ENCODE measurements at places on chromosomes 6 and 20.
A peak's percentile ranks its signal among the peaks of the same experiment; 100 is the strongest.

DNA sequence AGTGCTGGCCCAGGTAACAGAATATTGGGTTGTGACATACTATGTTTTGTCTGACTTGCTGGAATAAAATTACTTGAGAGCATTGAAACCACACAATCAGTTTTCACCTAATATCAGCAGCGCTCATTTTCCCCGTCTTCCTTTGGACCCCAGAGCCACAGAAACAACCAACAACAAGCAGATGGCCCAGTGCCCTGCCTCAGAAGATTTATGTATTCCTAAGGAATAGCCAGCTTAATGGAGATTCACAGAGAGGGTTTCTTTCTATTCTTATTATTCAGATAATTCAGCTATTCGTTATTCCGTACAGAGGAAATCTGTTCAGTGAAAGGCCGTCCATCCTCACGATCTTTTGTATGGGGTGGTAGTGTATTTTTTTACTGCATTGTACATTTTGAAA, 154.8 kb downstream of the TMEM242 start:
- DNase-seq = no peak

- no peak for DNase-seq
Measured at GRCh38 chr6:116405138-116405537, 34.4 kb downstream of the DSE start.

GRCh38 chr20:9506280-9506821, 8.0 kb upstream of the LAMP5 start:
- no peak for DNase-seq

DNA sequence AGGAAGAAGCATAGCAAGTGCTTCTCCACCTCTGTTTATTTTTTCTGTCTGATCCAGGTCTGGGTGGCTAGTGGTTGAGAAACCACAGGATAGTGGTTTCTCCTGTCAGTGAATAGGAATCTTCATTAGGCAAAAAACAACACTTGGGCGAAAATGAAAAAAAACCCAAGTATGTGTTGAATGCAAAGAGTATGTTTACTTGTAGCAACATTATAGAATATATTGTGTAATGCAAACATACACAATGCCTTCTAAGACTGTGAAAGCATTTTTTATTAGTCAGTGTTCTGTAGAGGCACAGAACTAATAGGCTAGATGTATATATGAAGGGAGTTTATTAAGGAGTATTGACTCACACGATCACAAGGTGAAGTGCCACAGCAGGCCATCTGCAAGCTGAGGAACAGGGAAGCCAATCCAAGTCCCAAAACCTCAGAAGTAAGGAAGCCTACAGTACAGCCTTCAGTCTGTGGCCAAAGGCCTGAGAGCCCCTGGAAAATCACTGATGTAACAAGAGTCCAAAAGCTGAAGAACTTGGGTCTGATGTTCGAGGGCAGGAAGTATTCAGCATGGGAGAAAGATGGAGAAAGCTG, 111.1 kb downstream of the UST start:
- DNase-seq = no peak

- no peak for DNase-seq
Measured at GRCh38 chr6:11209369-11209768, 23.1 kb downstream of the NEDD9 start.

- no peak for DNase-seq
Measured at GRCh38 chr6:162533009-162533400, 194.6 kb downstream of the PRKN start.

- no peak for DNase-seq
Measured at GRCh38 chr6:55557146-55557545, 21.8 kb downstream of the HMGCLL1 start.

DNA sequence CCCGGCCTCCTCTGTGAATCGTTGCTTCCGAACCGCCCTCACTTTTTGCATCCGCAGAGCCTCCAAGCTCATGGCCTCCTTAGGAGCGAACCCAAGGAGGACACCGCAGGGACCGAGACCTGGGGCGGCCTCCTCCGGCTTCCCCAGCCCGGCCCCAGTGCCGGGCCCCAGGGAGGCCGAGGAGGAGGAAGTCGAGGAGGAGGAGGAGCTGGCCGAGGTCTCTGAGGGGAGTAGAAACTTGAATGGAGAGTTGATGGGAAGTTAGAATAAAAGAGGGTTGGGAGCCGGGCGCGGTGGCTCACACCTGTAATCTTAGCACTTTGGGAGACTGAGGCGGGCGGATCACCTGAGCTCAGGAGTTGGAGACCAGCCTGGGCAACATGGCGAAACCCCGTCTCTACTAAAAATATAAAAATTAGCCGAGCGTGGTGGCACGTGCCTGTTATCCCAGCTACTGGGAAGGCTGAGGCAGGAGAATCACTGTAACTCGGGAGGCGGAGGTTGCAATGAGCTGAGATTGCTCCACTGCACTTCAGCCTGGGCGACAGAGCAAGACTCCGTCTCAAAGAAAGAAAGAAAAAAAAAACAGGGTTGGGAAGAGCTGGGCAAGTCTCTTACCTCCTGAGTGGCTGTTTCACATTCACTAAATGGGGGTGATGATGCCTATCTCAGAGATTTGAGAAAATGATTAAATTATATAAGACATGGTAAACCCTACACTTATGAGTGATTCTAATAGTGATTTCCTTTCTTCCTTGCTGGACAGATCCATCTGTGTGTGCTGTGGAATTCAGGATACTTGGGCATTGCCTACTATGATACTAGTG, 805 bp downstream of the MSH5 start:
- peak; percentile 58 for DNase-seq

DNA sequence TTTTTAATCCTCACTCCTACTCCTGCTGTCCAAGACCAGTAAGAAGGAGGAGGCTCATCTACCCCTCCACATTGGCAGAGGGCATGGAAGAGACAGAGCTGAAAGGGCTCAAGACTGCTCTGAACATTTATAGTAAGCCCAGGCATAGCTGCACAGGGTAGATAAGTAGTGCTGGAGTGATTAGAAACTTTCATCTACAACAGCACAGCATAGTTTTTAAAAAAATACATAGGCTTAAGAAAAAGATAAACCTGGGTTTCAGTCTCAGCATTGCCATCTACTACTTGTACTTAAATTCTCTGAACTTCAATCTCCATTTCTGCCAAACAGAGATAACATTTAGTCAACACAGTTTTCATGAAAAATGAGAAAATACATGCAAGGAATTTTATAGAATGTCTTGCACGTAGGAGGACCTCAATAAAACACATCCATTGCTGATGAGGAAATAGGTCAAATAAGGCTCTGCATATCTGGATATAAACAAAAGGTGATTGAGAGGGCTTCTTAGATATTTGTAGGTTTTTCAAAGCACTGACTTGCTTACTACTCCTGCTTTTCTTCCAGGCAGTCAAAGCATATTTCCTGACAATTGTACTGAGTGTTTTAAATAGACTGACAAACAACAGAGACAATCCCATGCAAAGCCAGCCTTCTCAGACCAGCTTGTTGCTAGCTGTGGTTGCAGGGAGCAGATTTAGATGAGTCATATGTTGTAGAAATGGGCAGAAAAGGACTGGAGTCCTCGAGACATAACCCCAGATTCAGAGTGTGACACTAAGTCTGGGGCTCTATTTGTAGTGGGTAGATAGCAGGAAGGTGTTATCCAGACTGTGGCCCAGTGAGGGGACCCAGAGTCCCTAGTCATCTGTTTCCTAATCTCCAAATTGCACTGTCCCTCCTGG, 107.4 kb upstream of the TAB2 start:
- DNase-seq = no peak

DNA sequence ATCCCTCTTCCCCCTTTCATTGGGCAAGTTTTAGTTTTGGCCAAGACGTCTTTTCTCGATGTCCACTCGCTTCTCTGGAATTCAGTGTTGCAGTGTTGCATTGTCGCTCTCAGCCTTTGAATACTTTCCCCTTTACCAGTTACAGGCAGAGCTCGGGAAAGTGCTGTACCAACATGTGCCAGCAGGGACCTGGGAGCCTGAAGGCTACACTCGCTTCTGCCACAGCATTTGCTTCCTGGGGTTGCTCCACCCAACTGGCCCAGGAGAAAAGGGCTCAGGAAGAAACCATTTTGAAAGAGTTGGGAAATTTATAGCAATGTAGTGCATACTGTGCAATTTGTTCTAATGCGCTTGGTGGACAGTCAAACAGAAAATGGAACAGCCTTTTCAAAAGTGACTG, 78.6 kb downstream of the LINC00237 start:
- DNase-seq = no peak

- DNase-seq = no peak
Measured at GRCh38 chr6:110563711-110564110, 87.3 kb upstream of the SLC22A16 start.

DNA sequence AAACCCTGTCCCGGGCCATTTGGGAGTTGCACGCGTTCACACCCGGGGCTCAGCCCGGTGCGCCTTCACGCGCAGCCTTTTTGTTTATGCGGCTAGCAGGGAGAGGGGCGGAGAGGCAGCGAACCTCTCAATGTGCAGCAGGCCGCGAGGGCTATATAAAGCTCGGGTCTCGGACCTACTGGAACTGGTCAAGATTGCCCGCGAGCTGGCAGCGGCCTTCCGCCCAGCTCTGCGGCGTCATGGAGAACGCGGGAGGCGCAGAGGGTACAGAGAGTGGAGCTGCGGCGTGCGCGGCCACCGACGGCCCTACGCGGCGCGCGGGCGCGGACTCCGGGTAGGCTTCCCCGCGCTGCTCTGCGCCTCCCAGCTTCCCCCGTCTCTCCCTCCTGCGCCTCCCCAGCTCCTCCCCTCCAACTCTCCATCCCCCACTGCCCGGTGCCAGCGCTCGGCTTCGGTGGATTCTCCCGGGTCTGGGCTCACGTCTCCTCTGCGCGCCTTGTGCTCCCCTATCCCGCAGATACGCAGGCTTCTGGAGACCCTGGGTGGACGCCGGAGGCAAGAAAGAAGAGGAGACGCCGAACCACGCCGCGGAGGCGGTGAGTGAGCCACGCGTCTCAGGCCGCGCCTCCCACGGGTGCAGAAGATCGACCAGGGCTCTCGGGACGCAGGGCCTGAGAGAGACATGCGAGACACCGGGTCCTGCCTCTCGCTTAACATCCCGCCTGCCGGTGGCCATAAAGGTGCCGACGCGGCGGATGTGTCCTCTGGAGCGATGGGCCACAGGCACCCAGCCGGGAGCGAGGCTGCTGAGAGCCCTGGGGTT, at the start of gene RIPPLY2:
TSS of gene RIPPLY2 (plus strand) at position 183 of the 823 bp plus-strand sequence. CDS start at position 240, 57 bp downstream.
- DNase-seq = peak; percentile 31

- no peak for DNase-seq
Measured at GRCh38 chr6:131523988-131524673, 48.9 kb upstream of the ARG1 start.

DNA sequence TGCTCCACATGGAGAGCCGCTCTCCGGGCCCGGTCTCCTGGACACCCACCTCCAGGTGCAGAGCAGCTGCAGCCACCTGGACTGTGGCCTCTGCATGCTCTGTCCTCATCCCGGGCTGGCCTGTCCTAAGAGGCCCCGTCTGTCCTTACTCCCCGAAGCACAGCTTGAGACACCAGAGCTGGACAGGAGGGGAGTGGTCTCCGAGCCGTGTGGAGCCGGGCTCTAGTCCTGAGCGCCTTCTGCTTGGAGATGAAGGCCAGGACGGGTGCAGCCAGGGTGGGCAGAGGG, 6.7 kb upstream of the NTSR1 start:
- no peak for DNase-seq

- no peak for DNase-seq
Measured at GRCh38 chr6:150773969-150774368, 91.5 kb upstream of the MTHFD1L start.

DNA sequence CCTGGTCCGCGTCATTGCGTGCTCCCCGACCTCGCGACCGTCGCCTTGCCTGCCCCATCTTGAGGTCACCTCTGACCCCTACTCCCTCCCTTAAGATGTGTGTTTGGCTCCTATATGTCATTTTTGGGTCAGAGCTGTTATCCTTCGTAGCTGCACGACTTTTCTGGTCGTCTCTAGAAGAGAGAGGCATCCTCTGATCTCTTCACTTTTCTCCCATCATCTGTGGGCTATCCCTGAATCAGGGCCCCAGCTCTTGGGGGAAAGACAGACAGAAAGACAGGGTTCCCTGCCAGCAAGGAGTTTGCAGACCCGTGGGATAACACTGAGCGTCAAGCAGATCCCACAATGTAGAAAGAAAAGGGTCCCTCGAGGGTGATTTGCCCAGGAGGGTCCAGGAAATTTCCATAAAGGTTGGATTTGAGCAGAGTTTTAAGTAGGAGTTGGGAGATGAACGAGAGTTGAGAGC, 555 bp downstream of the FAM120B start:
- no peak for DNase-seq

DNA sequence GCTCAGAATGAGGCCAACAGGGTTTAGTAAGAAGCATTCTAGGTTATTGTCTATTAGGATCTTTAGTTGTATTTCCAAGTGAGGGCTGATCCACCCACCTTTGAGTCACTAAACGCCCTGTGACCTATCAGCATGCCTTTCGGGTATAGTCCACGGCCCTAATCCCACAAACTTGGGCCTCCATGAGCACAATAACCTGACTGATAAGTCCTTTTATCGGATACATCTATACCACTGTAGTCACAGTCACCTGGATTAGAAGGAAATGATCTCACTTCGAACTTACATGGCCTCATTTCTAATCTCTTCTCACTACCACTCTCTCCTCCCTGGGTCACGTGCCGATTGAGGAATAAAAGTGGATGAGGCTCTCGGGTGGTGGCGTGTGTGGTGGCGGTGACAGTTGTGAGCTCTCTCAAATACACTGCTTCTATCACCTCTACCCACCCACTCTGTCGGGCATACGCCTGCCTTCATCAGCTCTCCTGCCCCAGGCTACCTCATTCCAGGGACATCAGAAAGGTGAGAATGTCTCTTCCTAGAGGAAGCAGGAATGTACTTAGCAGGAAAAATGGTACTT, 65.2 kb downstream of the TRAM2 start:
- no peak for DNase-seq

DNA sequence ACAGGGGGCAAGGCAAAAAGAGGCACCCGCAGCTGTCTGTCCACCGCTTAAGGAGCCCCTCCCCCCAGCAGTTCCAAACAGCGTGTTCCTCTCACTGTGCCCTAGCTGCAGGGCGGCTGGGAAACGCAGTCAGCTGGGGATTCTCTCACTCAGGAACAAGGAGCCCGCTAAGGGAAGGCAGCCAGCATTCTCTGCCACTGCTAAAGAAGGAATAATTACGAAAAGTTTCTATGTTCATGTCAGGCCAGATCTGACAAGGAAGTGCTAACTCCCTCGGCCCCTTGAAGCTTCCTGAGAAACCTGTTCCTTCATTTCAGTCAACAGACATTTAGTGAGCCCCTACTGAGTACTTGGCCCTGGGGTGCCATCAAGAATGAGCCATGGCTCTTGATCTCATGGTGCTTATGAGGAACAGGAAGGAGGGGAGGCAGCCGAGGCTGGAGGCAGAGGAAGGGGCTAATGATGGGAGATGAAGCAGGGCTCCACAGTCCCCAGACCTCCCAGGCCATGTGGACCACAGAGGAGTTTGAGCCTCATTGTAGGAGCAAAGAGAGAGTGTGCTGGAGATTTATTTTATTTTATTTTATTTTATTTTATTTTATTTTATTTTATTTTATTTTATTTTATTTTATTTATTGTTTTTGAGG, 101.7 kb upstream of the PMEPA1 start:
- no peak for DNase-seq

Data from stimulated activated CD4-positive, alpha-beta T cell treated with anti-CD3 and anti-CD28 coated beads, Interleukin-15, amount 100 ng/mL, for 24 hours (primary cell).